SW 1271 (cell line): ENCODE measurements at places on chromosomes 13 and 19.

DNA sequence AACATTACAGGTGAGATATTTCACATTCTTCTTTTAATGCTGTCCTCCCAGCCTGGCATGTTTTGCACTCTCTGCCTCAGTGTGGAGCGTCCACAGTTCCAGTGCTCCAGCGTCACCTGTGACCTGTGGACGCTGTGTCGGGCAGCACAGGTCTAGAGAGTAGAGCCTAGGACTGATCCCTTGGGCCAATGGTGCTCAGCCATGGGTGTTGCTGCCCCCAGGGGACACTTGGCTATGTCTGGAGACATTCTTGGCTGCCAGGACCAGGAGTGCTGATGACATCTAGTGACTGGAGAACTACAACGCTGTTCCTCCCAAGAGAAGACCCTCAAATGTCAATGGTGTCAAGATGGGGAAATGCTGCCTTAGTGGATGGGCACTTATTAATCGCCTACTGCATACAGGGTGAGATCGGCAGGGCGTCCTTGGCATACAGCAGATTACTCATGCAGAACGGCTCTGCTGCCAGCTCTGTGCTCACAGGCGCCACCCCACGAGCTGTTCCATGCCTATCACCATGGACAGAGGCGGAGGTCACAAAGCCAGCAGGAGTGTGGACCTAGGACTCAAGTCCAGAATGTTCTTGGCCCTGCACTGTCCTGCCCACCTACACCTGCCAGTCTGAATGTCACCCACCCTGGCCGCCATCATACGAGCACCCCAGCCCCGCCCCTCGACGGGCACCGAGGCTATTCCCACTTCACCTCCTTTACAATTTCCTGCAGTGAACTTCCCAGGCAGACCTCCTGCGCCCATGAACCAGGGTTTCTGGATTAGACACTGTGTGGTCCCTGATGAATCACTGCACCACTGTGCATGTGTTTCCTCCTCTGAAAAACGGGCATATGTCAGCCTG lies 13.9 kb upstream of the MADCAM1 start:
- no peak for DNase-seq

DNA sequence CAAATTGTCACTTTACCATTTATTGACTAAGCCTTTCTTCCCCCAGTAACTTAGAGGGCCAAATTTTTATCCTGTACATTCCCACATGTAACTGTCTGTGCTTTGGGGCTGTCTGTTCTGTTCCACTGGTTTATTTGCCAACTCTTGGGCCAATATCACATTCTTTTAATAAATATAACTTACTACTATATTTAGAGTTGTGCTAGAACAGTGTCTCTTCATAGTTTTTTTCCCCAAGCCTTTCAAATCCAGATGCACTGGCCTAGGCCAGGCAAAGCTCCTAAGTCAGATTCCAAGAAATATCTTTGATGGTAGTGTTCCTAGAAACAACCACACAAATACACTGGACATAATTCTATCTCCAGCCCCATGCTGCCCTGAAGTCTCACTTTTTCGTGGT lies 16.0 kb upstream of the CEBPG start:
- DNase-seq: no peak

DNA sequence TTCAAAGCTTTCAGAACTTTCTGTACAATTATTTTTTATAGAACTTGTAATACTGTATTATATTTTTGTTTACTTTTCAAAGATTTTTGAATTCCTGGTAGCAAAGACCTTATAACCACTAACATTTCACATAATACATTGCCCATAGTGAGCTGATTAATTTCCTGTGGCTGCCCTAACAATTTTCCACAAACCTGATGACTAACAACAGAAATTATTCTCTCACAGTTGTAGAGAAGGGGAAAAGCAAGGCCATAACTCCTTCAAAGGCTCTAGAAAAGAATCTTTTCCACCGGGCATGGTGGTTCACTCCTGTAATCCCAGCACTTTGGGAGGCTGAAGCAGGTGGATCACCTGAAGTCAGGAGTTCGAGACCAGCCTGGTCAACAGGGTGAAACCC lies 19.1 kb downstream of the KLF12 start:
- peak; percentile 4 for DNase-seq

GRCh38 chr13:37134411-37135041 lies 29.1 kb upstream of the CSNK1A1L start:
- DNase-seq: no peak

DNA sequence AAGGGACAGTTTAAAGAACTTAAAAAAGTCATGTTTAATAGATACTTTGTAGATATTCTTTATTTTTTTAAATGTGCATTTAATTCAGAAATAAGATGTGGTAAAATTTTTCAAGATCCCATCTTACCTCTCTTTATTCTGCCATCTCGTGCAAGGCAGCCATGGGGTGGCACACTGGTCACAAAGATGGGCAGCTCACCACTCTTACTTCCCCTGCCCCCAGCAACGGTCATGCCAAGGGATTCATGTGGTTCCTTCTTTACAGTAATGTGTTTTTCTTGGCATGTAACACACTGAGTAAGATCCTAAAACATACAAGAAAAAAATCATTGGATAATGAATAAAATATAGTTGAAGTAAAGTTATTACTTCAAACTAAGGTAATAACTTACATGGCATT lies 64.2 kb downstream of the LNX2 start:
- DNase-seq: no peak

GRCh38 chr13:25541434-25542123 lies 169.8 kb downstream of the ATP8A2 start:
- DNase-seq: no peak

DNA sequence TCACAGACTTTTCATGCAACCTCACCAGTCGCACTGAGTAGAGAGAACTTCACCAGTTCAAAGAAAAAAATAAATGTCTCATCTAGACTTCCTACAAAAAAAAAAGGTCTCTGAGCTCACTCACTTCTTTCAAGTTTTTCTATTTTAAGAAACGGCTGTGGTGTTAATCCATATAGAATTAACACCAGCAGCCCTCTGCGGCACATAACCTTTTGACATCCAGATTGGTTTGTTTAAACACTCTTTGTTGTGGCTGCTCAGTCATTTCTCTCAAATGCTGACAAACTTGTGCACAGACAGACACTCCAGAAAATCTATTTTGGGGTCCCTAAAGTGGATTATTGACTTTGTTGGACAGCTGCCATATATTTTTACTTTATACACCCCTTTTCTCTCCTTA lies 874.9 kb downstream of the EFNB2 start:
- DNase-seq: no peak

- DNase-seq: no peak
Measured at GRCh38 chr19:23052349-23052748, 49.4 kb upstream of the ZNF728 start.
